ENCODE measurements at places on chromosomes 1 and 21. TPM values are rescaled to one million over a fixed set of nuclear protein-coding genes. Genes with fewer than 3 reads are reported as not detected.

GRCh38 chr1:12505639-12506280 is 112.2 kb downstream of the DHRS3 start:
- DNase-seq = no peak

GRCh38 chr1:244901400-244902015 is 37.2 kb upstream of the HNRNPU start:
- DNase-seq = no peak

DNA sequence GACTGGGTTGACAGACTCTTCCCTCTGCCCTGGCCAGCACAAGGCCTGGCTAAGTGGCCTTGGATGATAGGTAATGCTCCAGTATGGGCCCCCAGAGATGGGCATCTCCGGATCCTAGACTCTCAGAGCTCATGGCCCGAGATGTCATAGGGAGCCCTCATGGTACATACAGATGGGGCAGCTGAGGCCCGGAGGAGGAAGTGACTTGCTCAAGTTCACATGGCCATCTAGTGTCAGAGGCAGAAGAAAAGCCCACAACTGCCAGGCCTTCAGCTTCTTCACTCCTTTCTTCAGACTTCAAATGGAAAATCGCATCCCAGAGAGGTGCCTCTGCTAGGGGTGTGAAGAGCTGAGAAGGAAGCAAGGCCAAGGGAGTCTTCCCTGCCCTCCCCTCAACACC is 46.8 kb upstream of the SYNC start:
- no peak for DNase-seq

GRCh38 chr1:221098471-221099405 is 219.5 kb downstream of the HLX start:
- peak; percentile 63 for DNase-seq

DNA sequence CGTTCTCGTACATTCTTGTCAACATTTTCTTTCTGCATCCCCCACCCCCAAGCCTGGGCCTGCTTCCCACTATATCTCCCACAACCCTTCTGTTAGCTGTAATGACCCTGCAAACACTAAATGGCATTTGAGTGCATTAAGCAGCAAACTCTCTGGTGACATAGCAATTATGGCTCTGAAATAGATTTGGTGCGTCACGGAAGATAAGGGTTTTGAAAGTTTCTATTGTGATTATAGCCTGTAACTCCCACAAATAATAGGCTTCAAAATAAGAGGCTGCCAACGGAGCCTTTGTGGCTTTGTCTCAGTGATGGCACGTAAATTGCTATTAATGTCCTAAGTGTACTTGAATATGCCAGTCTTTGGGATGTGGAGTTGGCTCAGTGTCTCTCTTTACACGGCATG is 277.6 kb downstream of the PBX1 start:
- DNase-seq = no peak

DNA sequence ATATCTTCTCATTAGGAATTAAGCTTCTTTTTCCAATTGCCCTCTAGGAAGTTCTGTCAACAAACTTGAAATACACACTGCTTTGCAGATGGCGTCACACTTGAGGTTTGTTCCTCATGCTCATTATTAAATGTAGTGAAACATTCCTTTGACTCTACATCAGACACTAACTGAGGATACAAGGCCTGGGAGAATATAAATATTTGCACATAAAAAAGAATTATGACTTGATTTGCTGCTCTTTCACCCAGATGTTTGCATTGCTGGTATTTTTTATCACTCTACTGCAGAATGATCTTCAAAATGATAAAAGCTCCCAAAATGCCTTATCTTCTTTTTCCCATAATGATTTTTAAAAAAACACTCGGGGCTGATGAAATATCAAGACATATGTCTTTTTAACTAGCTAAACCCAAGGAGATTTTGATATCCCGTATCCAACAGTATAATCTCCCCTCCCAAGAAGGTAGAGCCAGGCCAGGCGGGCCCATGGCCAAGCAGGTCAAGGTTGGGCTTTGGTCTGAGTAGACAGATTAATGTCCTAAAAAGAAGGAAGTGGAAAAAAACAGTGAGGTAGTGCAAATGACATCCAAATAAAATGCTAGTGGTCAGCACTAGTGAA is 264.6 kb downstream of the HHIPL2 start:
- no peak for DNase-seq

- DNase-seq = no peak
Measured at GRCh38 chr1:26856181-26856580, 6.8 kb upstream of the SFN start.

GRCh38 chr1:11039351-11040104 is 7.5 kb downstream of the MASP2 start:
- DNase-seq = no peak

Gene EDARADD
- not detected for total RNA-seq

Measured in B cell (primary cell).